ENCODE measurements at places on chromosomes 11 and 22. TPM values are rescaled to one million over a fixed set of nuclear protein-coding genes. Genes with fewer than 3 reads are reported as not detected.

KLHL35 gene
- total RNA-seq, result 1.2 TPM

NAALAD2 gene
- 13.9 TPM for total RNA-seq

- no peak for DNase-seq
Measured at GRCh38 chr11:45082744-45083543, 63.5 kb upstream of the PRDM11 start.

DNA sequence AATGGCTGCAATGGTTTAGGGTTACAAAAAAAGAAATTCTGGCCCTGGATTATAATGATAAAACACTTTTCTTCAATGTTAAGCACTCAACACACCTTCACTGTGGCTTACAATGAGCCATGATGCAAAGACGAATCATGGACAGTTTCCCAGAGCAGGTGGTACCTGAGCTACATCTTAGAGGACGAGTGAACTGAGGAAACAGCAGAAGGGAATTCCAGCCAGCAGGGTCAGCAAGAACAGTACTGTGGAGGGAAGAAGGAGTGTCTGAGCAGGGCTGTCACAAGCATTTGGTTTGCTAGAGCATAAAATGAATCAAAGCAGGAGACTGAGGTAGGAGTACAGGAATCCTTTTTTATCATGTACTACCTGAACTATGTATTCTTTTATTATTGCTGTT, 332.8 kb upstream of the C11orf87 start:
- DNase-seq, result no peak

DNA sequence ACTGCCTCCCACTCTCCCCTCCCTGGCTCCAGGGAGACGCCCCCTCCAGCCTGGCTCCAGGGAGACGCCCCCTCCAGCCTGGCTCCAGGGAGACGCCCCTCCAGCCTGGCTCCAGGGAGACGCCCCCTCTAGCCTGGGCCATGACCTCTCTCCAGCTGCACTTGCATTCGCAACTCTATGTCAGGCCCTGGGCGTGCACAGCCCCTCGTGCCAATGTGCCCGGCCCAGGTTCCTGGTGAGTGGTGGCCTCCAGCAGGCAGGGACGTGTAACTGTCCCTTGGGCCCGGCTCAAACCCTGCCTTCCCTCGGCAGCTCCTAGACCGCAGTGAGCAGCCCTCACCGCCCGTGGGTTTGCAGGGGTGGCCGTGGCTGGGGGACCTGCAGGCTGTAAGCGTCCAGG, 6.9 kb downstream of the MUC6 start:
- DNase-seq, result no peak

DNA sequence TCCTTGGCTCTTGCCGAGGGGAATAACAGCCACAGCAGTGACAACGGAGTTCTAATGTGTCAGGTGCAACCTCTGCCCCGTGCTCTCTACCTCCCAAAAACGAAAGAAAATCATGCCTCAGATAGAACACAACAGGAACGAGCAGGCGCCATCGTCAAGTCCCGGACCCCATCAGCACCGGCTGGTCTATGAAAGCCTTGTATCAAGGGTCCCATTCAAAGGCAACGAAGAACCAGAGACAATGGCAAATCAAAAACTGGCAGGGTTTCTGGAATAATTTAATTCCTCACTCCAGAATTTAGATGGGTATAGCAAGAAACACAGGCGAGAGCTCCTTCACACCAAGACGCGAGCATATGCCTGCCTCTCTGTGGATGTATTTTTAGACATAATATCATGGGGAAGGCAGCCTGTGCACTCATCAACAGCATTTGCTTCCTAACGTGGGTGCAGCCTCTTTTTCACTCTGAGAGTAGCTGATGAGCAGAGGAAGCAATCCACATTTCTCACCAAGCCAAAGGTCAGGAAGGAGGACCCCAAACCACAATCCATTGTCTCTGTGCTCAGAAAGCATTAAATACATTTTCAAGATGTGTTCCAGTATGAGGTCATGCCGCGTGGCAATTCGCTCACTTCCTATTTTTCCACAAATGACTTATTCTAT, 193.4 kb upstream of the BLID start:
- DNase-seq, result no peak

- DNase-seq, result peak; percentile 81
Measured at GRCh38 chr11:67640021-67640757, 626 bp upstream of the TBX10 start.

DNA sequence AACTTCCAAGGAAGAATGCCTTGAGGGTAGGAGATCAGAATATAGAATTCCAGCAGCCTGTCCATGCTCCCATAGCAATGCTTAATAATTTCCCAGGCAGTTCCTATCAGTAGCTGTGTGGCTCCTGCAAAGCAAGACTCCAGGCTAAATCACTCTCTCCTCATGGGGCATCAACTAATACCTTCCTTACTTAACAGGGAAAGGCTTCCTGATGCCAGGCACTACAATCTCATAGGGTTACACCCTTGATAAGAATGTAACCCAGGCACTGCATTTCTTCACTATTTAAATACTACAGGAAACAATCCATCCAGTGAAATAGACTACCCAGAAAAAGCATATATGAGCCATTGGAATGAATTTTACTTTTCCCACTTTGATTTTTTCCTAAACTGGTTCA, 615.0 kb upstream of the ARHGAP42 start:
- DNase-seq, result no peak

DNA sequence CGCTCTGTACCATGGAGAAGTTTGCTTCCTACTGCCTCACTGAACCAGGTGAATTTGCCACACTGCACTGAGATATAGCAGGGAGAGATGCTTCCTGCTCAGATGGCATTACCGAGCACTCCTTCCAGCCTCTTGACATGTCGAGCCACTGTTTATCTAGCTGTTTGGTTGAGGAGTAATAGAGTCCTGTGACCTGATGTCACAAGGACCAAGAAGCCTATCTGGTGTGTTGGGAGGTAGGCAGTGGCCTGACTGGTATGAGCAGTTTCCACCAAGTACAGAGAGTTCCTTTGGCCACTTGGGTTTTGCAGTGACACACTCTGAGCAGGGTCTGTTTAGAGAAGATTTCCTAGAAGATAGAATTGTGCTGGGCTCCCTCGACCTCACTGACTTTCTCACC, 5.2 kb downstream of the ACAD8 start:
- no peak for DNase-seq

DNA sequence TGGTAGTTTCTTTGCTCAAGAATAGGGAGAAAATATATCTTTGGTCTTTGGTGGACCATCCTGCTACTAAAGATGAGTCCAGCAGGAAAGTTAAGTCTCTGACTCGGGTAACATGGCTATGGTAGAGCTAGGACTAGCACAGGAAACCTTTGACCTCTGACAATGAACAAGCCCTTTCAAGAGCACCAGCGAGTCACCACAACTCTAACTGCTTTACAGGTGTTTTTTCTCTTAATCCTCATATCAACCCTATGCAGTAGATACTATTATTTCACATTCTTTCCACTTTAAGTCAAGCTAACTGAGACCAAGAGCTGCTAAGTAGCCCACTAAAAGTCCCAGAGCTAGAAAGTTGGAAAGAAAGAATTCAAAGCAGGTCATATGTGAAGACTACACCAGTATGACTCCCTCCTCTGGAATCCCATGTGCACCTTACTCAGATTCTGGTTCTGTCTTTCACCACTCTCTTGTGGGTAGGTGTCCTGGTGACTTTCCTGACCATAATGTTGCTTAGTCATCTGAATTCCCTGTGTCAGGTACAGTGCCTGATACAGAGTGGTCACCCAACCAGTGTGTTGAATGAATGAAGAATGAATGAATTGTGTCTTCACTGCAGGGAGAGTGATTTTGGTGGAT, 53.8 kb upstream of the ME3 start:
- DNase-seq, result no peak

GRCh38 chr11:4697585-4697984, at the start of gene OR51E2:
Gene OR51E2 (minus strand): TSS chr11:4697853. CDS start chr11:4682711, 15,142 bp downstream.
- DNase-seq, result no peak

DNA sequence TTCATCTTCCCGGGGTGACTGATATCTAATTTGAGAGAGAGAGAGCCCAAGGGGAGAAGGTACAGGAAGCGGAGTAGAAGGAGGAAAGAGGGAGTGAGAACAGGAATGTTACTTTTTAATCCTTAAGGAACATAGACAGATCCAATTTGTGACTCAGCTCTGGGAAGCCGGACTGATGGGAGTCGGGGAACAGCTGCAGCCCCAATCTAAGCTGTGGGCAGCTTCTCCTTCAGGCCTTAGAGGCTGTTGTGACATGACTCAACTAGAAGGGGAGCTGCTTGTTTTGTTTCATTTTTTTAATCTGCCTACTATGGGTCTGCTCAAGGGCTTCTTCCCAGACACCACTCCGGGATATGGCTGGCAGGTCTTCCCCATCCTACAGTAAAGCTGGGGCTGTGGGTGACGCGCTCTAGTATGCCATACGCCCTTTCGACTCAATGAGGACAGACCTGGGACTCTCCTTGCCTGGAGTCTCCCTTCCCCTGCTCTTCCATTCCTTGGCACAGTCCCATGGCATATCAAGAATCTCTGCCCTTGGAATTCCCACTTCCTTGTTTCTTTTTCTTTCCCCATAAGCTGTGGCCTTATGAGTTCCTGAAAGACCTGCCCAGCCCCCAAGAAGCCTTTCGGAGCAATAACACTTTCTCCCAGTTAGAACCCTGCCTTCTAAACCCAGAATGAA, 103.3 kb upstream of the AKIP1 start:
- DNase-seq, result no peak

Data from adrenal gland (tissue), 19 donors.